ENCODE measurements at places on chromosomes 7 and 10. TPM values are rescaled to one million over a fixed set of nuclear protein-coding genes. Genes with fewer than 3 reads are reported as not detected.

DNA sequence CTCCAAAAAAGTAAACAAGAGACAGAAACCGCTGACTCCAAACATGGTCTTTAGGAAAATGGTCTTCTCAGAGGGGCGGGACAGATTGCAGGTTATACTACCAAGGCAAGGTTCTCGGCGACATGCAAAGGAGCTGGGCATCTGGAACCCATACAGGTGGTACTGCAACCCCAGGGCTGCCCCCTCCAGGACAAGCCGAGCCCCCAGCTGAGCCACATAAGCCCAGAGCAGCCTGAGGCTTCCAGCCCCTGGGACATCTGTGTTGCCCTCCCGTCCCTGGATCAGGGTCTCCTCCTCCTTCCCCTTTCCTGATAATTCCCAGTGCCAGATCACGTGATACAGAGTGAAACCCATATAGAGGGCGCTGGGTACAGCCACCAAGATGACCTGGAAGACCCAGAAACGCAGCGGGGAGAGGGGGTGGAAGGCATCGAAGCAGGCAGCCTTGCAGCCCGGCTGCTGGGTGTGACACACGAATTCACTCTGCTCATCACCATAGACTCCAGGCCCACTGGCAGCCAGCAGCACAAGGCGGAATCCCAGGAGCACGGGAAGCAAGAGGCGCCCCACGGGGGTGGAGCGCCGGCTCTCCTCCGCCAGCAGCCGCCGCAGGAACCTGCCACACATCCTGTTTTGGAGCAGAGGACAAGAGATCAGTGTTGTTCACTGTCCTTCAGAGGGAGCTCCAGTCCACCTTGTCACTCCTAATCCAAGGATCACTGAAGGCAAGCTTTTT is at the start of gene GJC3:
TSS of gene GJC3 (minus strand) at position 627 of the 736 bp plus-strand sequence. CDS start at position 627, 0 bp downstream.
- no peak within 1 kb of the TSS for H3K4me3 ChIP-seq
- DNase-seq = peak; percentile 44
- H3K27ac ChIP-seq = peak within 1 kb of the TSS; percentile 24
- no peaks in the 10 kb centered on the region for H3K27me3 ChIP-seq
- H3K4me1 ChIP-seq = no peaks in the 10 kb centered on the region

GRCh38 chr7:12107841-12108254 is 103.2 kb upstream of the TMEM106B start:
- no peaks in the 10 kb centered on the region for H3K36me3 ChIP-seq
- H3K4me3 ChIP-seq = no peak overlapping the region
- no peak overlapping the region for H3K27ac ChIP-seq
- peak; percentile 49 for DNase-seq
- no peaks in the 10 kb centered on the region for H3K27me3 ChIP-seq
- peaks cover 6% of the 10 kb centered on the region for H3K4me1 ChIP-seq

- H3K4me3 ChIP-seq = no peak overlapping the region
- H3K27me3 ChIP-seq = no peaks in the 10 kb centered on the region
Measured at GRCh38 chr10:5776881-5777197, 36.4 kb downstream of the GDI2 start.

DNA sequence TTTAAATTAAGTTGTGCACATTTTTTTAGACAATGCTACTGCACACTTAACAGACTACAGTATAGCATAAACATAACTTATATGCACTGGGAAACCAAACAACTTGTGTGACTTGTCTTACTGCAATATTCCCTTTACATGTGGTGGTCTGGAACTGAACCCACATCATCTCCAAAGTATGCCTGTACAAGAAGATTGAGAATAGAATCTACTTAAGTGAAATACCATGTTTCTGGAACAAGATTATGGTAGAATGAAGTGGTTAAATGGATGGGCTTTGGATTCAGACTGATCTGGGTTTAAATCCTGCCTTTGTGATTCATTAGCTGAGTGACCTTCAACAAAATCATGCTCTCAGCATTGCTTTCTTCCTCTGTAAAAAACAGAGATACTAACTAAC is 30.7 kb downstream of the CUL2 start:
- no peak overlapping the region for H3K27ac ChIP-seq
- DNase-seq = no peak
- H3K4me3 ChIP-seq = no peak overlapping the region
- no peaks in the 10 kb centered on the region for H3K27me3 ChIP-seq
- H3K4me1 ChIP-seq = no peaks in the 10 kb centered on the region
- H3K36me3 ChIP-seq = peaks cover 21% of the 10 kb centered on the region

The RHBDD2 gene
- polyA plus RNA-seq = 97.1 TPM
